Bronchial epithelial cell (primary cell): ENCODE measurements at places on chromosomes 7 and 10. TPM values are rescaled to one million over a fixed set of nuclear protein-coding genes. Genes with fewer than 3 reads are reported as not detected.

DNA sequence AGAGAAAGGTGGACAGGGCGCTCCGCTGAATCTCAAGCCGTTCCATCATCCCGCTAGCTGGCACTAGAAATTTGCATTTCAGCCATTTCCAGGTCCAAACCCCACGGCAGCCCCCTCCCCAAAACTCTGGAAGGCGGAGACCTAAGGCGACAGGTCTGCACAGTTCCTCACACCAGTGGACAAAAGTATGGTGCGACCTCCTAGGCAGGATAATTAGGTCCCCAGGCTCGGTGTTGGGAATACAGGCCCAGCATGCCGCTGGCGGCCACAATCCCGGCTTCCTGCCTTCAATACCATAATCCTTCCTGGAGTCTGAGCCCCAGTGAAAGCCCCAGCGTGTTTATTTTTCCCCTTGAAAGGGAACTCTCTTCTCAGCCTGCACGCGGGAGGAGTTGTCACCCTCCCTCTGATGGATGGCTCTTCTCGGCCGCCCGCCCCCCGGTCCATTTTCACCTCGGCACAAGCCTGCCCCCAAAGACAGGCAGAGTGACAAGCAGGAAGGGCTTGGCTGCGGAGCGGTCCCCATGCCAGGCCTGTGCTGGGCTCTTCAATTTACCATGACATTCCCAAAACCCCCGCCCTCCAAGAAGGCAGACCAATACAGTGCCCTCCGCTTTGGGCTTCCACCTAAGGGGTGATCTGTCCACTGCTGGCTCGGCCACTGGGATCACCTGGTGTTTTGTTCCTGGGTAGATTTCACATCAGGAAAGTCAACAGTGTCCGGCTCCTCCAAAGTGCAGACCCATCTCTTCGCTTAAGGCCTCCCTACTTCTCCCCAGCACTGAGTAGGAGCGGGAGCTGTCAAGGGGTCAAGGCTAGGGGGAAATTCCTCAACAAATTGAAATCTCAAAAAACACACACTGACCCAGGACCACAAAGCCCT, 2.2 kb downstream of the FGFR2 start:
- no peak for DNase-seq

DNA sequence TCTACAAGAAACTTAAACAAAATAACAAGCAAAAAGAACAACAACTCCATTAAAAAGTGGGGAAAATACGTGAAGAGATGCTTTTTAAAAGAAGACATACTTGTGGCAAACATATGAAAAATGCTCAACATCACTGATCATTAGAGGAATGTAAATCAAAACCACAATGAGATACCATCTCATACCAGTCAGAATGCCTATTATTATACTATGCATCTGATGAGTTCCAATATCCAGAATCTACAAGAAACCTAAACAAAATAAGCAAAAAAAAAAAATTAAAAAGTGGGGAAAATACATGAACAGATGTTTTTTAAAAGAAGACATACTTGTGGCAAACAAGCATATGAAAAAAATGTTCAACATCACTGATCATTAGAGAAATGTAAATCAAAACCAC, 29.6 kb upstream of the AKR1C3 start:
- no peak for DNase-seq

DNA sequence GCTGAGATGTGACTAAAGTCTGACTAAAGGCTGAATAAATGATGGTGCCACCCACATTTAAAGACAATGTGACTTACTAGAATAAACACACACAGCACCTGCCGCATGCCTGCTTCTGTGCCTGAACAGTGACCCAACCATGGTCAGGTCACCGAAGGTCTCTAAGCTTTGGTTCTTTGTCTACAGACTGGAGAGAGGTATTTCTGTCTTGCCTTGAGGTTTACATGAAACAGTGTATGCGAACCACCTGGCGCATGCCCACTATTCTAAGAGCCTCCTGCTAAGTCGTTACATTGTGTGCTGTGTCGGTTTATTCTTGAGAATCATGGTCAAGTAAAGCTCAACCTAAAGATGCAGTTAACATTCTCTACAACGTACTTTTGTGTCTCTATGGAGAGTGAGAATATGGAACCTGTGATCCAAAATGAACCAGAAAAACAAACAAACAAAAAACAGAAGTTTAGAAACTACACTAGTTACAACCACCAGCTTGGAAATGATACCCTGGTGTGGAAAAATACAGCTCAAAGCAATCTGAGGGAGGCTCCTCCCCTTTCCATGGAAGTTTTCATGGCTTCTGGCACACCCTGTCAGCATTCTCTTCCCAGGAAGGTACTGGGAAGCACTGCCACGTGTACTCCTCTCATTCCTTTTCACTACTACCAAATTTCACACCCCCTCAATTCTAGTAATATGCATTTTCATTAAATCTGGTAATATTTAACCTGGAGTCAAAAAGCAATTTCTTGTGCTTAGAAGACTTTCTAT, 40.0 kb downstream of the VOPP1 start:
- peak; percentile 28 for DNase-seq

GRCh38 chr10:77967611-77968022, 41.1 kb upstream of the DLG5 start:
- DNase-seq: no peak

DNA sequence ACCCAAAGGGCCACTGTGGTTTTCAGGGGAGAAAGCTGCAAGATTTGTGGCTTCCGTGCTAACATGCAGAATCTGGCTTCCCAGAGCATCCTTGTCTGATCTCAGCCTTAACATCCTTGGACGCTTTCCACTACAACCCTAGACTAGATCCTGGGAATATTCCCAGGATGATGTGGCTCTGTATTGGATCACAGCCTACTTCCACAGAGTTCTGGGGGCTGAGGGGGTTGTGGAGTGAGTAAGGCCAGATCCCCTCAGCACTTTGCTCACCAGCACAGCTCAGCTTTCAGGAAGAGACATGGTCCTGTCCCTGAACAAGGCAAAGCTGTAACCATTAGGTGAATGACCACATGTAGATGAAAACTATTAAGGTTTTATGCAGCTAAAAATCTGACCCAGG, 241.3 kb upstream of the MYO3A start:
- DNase-seq: no peak

DNA sequence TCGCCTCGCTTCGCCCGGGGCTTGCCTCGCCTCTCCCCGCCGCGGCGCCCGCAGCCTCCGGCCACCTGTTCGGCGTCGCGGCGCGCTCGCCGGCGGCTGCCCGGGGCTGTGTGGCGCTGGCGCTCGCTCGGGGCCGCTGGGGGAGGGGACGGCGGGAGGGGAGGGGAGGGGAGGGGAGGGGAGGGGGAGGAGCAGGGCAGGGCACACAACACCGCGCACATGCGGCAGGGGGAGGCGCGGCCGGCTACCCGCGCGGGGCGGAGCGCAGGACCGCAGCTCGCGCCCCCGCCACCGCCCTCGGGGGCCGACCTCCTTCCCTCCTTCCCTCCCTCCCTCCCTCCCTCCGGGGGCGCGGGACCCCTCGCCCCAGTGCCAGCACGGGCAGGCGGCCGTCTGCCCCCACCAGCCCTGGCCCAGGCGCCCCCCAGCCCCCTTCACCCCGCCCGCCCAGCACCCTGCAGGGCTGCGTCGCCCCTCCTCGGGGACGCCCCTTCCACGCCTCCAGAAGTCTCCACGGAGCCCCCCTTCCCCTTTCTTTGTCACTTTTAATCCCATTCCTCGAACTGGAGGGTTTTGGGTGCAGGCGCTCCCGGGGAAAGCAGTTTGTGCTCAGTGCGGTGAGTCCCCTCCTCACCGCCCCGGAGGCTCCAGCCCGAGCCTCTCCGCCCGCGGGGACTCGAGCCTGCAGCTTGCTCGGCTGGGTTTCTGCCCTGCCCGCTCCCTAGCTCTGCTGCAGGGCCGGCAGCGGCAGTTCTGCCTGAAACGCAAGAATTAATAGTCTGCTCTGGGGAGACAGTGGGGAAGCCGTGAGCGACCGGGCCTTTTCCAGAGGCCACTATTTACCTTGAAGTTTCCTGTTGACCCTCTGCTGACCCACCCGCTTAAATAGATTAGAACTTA, at the start of gene PARD3:
PARD3 (minus strand) TSS at position 112 of the 900 bp plus-strand sequence. CDS start 301 bp downstream, outside the sequence.
- DNase-seq: peak; percentile 17

GRCh38 chr10:24952143-24952706, at the start of gene PRTFDC1:
PRTFDC1 (minus strand) TSS chr10:24952606; CDS start chr10:24952575, 31 bp downstream.
- no peak for DNase-seq

- DNase-seq: no peak
These were observed 234.7 kb upstream of the CACNA2D1 start for GRCh38 chr7:82678259-82678658.

GRCh38 chr7:116577320-116577871, 52.6 kb downstream of the CAV1 start:
- DNase-seq: no peak

DNA sequence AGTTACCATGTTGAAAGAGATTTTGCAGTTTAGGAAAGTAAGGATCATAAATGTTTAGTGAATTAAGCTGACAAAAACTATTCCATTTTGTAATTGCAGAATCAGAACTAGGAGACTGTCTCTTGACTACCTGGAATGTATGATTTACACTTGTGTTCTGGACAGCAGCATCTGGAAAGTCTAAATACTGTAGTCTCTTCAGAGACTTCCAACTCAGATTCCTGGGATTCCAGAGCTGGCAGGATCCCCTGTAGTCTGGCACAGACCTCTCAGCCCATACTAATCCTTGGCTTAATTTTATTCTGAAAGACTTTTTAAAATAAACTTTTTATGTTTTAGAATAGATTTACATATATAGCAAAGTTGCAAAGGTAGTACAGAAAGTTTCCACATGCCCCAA, 452.7 kb downstream of the DPP6 start:
- no peak for DNase-seq

- peak; percentile 96 for DNase-seq
These were observed 50.6 kb downstream of the PWWP2B start for GRCh38 chr10:132447446-132448247.

DNA sequence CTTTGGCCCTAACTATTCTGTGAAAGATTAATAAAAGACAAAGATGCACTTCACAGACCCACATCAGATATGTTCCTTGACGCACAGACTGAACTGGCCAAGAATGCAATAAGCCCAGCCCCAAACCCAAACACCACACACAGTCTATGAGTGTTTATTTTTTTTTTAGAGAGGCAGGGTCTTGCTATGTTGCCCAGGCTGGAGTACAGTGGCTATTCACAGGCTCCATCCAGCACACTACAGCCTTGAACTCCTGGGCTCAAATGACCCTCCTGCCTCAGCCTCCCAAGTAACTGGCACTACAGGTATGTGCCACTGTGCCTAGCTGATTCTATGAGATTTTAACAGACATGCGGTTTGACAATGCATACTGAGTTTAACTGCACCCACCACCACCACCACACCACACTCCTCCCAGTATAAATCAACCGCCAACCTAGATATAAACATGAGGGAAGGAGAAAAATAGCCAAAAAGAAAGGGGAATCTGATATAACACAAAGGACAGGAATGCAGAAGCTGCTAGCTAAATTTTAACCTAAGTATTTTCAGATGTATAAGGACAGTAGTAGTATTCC, 35.1 kb upstream of the SLC26A3 start:
- DNase-seq: no peak

GRCh38 chr7:74002474-74003017, 25.4 kb upstream of the ELN start:
- DNase-seq: peak; percentile 61

DNA sequence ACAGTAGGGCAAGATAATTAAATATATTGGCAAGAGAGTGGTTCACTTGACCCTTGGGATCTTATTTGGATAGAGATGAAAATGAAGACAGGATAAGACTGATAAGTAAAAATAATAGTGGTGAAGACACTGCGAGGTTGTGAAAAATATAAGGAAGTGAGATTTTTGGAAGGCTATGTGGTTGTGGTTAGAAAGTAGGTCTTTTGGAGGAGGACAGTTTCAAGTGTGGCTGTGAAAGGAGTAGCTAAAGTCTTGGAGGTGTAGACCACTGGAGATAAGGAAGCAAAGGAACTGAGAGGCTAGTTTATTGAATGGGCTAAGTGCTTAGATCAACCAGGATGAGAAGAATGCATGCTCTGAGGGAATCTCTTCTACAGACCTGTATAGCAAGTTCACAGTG, 11.2 kb downstream of the MIOS start:
- no peak for DNase-seq

DNA sequence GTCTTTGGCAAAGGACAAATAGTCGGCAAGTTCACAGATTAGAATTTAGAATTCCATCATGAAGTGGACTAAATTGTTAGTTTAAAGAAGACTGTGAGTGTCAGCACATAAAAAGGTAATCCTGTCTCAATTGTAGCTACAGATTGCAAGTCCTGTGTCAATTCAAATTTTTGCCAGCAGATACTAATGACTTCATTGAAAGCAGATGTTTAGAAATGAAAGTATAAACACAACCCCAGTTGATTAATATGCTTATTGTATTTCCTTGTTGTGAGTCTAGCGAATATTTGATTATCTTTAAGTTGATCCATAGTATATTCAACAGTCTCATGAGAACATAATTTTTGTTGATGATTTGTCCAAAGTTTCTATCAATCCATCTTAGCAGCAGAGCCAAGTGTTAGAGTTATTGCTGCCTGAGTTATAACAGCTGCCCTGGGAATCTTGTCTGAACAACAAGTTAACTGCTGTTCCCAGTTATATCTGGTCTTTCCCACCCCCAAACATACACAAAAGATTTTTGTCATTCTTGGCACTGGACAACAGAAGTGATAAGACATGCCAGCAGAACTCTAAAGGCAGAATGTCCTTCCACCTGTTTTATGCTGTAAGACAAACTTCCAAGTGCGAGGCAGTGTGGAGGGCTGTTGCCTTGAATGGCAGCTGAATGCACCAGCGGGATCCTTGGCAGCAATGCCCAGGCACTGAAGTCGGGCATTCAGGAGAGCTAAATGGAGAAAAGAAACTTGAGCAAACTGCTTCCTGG, 21.3 kb upstream of the HERPUD2 start:
- no peak for DNase-seq

DNA sequence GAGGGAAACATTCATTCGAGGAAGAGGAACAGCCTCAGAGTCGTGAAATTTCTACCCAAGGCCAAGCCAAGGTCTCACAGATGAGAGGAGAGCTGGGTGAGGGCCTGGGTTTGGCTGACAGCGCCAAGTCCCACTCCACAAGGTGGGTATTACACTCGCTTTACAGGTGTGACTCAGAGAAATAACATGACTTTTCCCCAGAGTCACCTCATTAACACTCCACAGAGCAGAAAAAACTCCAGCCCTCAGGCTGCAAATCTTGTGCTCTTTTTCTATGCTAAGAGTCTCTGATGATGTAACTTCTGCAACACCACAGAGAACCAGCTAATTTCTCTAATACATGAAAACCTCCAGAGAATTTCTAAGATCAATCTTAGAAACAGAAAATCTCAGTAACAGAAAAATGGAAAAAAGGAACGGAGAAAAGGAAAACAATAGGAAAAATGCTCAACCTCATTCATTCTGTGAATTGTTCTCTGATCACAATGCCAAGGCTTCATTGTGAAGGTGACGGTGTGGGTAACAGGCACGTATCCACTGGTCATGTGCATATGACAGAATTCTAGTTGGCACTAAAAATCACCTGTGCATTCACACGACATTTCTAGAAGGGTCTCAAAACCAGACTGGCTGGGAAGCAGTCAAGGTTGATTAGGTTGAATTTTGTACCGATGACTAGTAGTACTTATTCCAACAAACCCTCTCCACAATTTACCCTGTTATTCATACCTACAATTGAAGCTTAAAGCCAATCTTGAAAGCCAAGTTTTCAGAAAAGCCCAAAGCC, 20.3 kb downstream of the YWHAG start:
- DNase-seq: peak; percentile 74

- DNase-seq: peak; percentile 98
These were observed 283.4 kb downstream of the CCDC3 start for GRCh38 chr10:12717981-12718707.

MKRN1 gene
- total RNA-seq: 93.6 and 99.5 TPM in 2 replicates

MBL2 gene
- total RNA-seq: not detected in 2 replicates

ERVW-1 gene
- not detected in 2 replicates for total RNA-seq

CHRM2 gene
- total RNA-seq: 0.26 TPM in 1 of 2 replicates, not detected in the other

SPRN gene
- total RNA-seq: not detected in 2 replicates

OR6V1 gene
- not detected in 2 replicates for total RNA-seq

BHLHA15 gene
- total RNA-seq: 2.3 and 3.2 TPM in 2 replicates

DLX6 gene
- total RNA-seq: not detected in 2 replicates
